Activated CD8-positive, alpha-beta T cell treated with anti-CD3 and anti-CD28 coated beads, Interleukin-2, amount 10 ng/mL, durations not matched to agents 7 days and 5 days (primary cell): ENCODE measurements at places on chromosomes 7 and 10.
A peak's percentile ranks its signal among the peaks of the same experiment; 100 is the strongest.

- H3K27ac ChIP-seq = no peak overlapping the region
- no peak for DNase-seq
Measured at GRCh38 chr7:15557686-15558085, 4.1 kb downstream of the AGMO start.

GRCh38 chr7:92614660-92615174 is 24.5 kb upstream of the FAM133B start:
- no peak overlapping the region for H3K27ac ChIP-seq
- H3K4me3 ChIP-seq = no peak overlapping the region
- DNase-seq = no peak
- H3K4me1 ChIP-seq = peaks cover 16% of the 10 kb centered on the region

GRCh38 chr7:95811846-95812445 is 39.6 kb downstream of the DYNC1I1 start:
- no peaks in the 10 kb centered on the region for H3K4me1 ChIP-seq
- no peak overlapping the region for H3K4me3 ChIP-seq
- no peak for DNase-seq
- no peaks in the 10 kb centered on the region for H3K36me3 ChIP-seq

GRCh38 chr7:140084142-140084655 is 21.4 kb upstream of the PARP12 start:
- peak overlapping the region; percentile 48 for H3K27ac ChIP-seq
- H3K27me3 ChIP-seq = peaks cover 2% of the 10 kb centered on the region
- H3K4me1 ChIP-seq = peaks cover 27% of the 10 kb centered on the region
- H3K4me3 ChIP-seq = no peak overlapping the region

GRCh38 chr7:9890092-9890491 is 1083.6 kb upstream of the PHF14 start:
- no peaks in the 10 kb centered on the region for H3K36me3 ChIP-seq
- H3K27ac ChIP-seq = no peak overlapping the region
- no peaks in the 10 kb centered on the region for H3K4me1 ChIP-seq
- H3K27me3 ChIP-seq = no peaks in the 10 kb centered on the region
- DNase-seq = no peak
